ENCODE measurements at places on chromosomes 4 and X. TPM values are rescaled to one million over a fixed set of nuclear protein-coding genes. Genes with fewer than 3 reads are reported as not detected.

DNA sequence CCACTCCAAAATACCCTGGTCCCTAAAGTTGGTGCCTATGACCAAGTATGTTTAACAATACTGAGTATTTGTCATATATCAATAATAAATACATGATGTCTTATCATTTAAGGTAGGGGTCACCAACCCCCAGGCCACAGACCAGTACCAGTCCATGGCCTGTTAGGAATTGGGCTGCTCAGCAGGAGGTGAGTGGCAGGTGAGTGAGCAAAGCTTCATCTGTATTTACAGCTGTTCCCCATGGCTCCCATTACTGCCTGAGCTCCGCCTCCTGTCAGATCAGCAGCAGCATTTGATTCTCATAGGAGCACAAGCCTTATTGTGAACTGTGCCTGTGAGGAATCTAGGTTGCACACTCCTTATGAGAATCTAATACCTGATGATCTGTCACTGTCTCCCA lies 126.2 kb downstream of the HNRNPD start:
- H3K36me3 ChIP-seq = no peaks in the 10 kb centered on the region
- no peak overlapping the region for H3K27ac ChIP-seq
- H3K4me1 ChIP-seq = no peaks in the 10 kb centered on the region
- no peak overlapping the region for H3K4me3 ChIP-seq
- no peak for DNase-seq
- no peaks in the 10 kb centered on the region for H3K27me3 ChIP-seq

CPZ gene
- 3.1 TPM for polyA plus RNA-seq

GRCh38 chr4:85741921-85742591 lies 267.1 kb downstream of the ARHGAP24 start:
- no peaks in the 10 kb centered on the region for H3K27me3 ChIP-seq
- H3K4me1 ChIP-seq = no peaks in the 10 kb centered on the region
- no peak for DNase-seq
- no peak overlapping the region for H3K4me3 ChIP-seq
- H3K27ac ChIP-seq = no peak overlapping the region

DNA sequence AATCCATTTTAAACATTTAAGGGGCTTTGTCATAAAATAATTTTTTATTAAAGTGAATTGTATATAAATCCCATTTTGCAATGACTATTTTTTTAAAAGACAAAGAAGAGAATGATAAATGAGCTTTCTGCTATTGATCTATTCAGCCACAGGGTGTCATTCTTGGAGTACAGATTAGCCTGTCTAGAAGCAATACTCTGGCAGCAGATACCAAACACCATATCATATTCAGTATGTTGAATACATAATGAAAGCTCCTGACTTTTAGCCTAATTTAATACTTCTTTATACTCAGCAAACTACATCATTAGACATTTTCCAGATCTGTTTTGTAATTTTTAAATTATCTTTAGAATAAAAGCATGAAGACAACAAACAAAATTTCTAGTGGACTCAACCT lies 496.3 kb downstream of the PDGFC start:
- DNase-seq = peak; percentile 3
- H3K27ac ChIP-seq = no peak overlapping the region
- H3K4me1 ChIP-seq = no peaks in the 10 kb centered on the region
- no peaks in the 10 kb centered on the region for H3K36me3 ChIP-seq
- H3K4me3 ChIP-seq = no peak overlapping the region

CYLC1 gene
- polyA plus RNA-seq = not detected

PITX2 gene
- 25.4 TPM for polyA plus RNA-seq

Data from large intestine (tissue), 12 donors.